Amniotic stem cell (primary cell): ENCODE measurements at places on chromosomes 7 and 10.

DNA sequence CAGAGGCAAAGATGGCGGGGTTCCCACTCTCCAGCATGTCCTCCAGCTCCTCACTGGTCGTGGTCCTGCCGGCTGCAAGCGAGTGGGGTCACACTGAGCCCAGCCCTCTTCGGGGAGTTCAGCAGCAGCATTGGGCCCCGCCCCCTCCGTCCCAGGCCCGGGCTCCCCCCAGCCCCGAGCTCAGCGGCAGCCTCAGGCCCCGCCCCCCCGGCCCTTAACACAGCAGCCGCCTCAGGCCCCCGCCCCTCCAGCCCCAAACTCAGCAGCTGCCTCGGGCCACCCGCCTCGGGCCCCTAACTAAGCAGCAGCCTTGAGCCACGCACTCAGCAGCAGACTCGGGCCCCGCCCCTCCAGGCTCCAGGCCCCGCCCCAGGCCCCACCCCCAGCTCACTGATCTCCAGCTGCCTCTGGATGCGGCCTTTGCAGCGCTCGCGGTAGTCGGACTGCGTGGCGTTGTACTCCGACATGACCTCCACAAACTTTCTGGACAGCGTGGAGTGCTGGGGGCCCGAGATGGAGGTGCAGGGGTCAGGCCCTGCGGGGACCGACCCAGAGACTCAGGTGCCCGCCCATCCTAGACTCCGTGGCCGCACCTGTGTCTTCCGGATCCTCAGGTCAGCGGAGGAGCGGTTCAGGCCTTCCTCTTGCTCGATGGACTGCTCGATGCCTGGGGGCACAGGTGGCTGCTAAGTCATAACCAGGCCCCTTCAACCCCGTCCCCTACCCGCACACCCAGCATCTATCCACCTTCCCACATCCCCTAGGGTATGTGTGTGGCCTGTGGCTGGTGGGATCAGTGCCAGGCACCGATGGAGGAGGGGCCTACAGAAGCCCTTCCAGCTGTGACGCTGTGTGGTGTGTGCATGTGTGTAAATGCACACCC lies 15.5 kb downstream of the STX1A start:
- no peak for DNase-seq

DNA sequence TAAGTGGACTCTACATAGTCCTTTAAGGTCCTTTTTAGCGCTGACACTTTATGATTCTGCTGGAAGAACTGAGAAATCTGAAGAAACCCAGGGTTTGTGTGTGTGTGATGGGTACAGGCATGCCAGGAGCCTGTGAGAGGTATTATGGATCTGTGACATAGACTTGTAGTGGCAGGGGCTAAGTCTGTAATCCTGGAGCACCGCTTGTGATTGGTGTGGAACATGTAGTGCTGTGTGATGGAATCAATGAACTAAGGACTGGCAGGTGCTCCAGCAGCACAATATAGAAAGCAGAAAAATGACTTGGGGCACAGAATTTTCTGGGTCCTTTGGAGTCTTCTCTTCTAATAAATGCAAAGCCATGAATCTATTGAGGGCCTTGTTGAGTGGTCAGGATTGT lies 163.9 kb downstream of the ST7 start:
- no peak for DNase-seq

DNA sequence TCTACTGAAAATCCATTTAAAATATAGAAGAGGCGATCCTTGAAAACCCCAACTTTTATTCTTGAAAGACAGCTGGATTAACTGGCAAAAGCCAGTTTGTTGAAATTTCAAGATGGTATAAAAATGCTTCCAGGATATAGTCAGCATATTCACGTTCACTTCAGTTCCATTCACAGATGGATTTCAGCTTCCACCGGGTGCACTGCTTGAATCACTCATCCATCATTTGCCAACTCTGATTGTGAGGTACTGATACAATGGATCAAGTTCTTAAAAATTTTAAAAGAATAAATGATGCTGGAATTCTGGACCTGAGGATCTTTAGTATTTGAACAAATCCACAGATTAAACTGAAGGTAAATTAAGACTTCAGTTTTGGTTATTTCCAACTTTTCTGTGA lies 2.4 kb downstream of the PURB start:
- DNase-seq: no peak

GRCh38 chr10:69503001-69503895 lies 52.0 kb downstream of the TSPAN15 start:
- DNase-seq: no peak

DNA sequence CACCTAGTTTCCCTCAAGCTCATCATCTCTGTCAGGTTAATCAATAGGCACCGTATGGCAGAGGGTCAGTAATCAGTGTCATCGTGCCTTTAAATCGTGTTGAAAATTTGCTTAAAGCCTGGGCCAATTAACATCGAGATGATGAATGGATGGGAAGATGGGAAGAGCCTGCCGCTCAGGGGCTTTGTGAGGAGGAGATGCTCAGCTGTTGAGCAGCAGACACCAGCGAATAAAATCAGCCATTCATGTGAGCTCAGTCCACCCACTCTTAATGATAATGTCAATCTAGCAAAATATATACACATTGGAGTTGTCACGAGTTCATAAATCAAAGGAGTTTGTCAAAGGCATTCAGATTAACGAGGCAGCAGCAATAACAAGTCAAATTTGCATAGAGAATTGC lies 97.7 kb downstream of the BTRC start:
- DNase-seq: no peak

DNA sequence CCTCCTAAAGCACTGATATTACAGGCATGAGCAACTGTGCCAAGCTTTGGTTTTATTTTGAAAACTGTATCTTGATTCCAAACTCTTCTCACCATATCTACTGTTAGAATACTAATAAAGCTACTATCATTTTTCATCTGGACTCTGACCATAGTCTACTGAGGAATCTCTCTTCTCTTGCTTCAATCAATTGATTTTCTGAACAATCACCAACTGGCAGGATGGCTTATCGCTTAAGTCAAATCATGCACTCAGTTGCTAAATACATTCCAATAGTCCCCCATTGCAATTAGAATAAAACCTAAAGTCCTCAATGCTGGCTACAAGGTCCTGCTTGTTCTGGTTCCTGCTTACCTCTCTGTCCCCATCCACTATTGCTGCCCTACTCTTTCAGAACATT lies 2.3 kb upstream of the APBB1IP start:
- DNase-seq: no peak

- no peak for DNase-seq
Measured at GRCh38 chr10:558364-558763, 131.1 kb downstream of the DIP2C start.

GRCh38 chr10:131818510-131819234 lies 82.1 kb upstream of the PPP2R2D start:
- DNase-seq: no peak

GRCh38 chr10:9851808-9852207 lies 1165.9 kb upstream of the CELF2 start:
- no peak for DNase-seq
